ENCODE measurements at places on chromosomes 4 and X. TPM values are rescaled to one million over a fixed set of nuclear protein-coding genes. Genes with fewer than 3 reads are reported as not detected.

- DNase-seq, result no peak
Measured at GRCh38 chrX:130100180-130100579, 10.1 kb downstream of the ELF4 start.

Gene BRS3
- polyA plus RNA-seq, result not detected

Gene FAM9C
- polyA plus RNA-seq, result not detected

DNA sequence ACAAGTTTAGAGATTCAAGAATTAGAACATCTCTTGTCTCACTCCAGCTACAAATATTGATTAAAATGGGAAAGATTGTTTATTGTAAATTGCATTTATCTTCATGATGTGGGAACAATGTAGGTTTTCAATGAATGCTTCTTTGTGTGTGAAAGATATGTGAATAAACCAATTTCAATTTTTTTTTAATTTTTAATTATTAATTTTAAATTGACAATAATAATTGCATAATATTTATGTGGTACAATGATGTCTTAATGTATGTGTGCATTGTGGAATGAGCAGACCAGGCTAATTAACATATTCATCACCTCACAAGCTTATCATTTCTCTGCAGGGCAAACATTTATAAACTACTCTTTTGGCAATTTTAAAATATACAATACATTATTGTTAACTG is 281.1 kb downstream of the RAPGEF2 start:
- no peak for DNase-seq

Gene EREG
- not detected for polyA plus RNA-seq

Gene DRD5
- polyA plus RNA-seq, result not detected

DNA sequence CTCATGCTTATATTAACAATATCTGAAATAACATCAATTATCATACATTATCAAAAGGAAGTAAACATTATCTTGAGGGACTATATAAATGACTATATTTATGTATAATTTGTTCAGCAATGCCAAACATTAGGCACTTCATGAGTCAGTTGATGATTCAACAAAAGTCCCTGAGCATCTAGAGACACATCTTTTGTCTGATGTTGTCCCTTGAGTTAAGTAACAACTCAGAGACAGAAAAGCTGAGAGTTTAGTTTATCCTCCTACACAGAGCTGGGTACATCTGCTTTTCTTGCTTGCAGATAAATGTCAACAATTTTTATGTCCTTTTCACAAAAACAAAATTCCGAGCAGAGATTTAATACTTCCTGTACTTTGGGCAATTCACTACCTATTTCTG is 311.1 kb downstream of the INPP4B start:
- no peak for DNase-seq

GRCh38 chr4:165398570-165398969 is 19.8 kb downstream of the CPE start:
- no peak for DNase-seq

DNA sequence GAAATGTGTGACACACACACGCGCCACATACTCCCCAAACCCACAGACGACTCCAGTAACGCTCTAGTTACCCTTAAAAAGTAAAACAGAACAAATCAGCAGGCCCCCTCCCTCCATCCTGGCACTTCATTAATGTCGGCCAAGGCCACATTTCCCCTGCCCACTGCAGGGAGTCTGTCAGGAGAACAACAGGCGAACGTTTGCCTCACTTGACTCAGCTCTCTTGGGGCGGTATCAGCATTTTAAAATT is 671 bp upstream of the FHIP1A start:
- DNase-seq, result no peak

All from kidney (tissue), 22 donors.